Stimulated activated CD8-positive, alpha-beta memory T cell treated with anti-CD3 and anti-CD28 coated beads, Interleukin-4, amount 100 ng/mL, for 1 hour (primary cell): ENCODE measurements at places on chromosomes 6 and 20.

DNA sequence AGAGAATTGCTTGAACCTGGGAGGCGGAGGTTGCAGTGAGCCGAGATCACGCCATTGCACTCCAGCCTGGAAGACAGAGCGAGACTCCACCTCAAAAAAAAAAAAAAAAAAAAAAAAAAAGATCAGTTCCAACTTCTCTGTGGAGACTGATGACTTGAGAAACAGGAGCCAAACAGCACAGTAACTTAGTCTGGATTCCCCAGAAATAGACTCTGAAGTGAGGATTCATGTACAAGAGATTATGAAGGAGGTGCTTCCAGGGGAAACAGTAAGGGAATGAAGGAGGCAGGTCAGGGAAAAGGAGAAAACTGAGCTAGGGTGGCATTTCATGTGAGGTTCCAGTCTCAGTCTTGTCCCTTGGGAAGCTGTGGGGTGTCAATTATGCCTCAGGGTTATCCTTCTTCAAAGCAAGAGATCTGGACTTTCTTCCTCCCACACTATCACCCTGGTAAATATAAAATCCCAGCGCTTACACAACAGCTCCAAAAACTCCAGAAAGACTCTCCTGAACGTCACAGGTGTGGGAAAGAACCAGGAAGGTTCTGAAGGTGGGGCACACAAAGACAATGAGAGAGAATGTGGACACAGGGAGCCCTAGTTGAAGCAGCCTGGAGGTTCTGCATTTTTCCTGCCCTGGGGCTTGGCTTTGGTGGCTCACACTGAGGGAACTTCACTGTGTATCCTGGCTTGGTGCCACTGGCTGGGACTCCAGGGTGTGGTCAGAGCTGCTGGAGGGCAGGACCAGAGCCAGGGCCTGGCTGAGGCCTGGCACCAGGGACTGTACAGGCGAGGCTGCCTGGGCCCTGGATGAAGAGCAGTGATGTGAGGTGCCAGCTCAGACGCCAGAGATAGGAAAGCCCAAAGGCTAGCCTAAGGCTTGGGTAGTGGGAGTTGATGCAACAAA lies 46.8 kb downstream of the PCNA start:
- no peak for DNase-seq

DNA sequence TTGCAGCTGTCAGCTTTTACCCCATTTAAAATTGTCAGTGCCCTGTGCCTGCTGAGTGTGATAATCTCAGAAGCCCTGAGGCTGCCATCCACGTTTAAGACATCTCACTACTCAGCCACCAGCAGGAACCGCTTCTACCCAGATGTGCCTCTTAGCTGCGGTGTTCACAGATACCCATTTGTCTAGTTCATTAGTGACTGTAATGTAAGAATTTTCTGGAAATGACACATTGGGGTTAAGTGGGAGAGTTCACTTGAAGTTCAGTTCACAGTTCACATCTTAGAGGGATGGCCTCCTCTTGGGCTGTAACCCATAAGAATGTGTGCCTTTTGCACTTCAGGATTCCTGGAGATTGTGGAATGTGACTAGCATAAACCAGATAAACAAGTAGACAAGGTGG lies 477.7 kb downstream of the BTBD3 start:
- DNase-seq = no peak

GRCh38 chr6:162154001-162154400 lies 573.6 kb downstream of the PRKN start:
- no peak for DNase-seq

DNA sequence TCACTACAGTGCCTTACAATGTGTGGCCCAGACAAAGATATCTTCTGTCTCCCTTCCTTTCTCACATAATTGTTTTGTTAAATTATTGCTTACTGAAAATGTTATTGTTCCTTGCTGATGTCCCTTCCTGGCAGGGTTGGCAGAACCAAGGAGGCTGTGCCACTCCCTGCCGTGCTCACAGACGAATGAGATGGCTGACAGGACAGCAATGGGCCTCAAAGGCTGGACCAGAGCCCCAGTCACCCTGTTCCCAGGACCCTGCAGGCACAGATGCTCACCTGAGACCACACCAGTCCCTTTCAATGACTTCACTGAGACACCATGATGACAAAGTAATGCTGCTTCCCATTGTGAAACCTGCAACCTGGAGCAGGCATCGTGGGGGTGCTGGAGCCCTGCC lies 375.1 kb downstream of the HACE1 start:
- no peak for DNase-seq
